ENCODE measurements at places on chromosomes 12 and 14.

GRCh38 chr12:74283646-74284045 is 254.0 kb upstream of the ATXN7L3B start:
- no peak for DNase-seq

DNA sequence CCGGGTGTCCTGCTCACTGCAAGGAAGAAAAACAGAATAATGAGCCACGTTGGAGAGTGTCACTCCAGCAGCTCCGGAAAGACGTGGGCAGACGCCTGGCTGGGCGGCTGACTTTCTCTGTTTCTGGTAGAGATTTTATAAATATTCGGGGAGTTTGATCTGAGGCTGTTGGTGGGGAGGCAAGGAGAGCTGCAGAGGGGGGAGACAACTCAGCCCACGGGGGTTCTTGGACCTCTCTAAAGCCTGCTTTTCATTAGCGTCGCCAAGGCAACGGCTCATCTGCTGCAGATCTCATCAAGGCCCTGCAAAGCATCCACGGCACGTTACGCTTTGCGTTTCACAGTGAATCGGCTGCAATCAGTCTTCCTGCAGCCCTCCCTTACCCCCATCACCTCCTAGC is 207.2 kb downstream of the ZFP36L1 start:
- DNase-seq: no peak

- no peak for DNase-seq
Measured at GRCh38 chr12:57372233-57372632, 58.6 kb downstream of the R3HDM2 start.

- DNase-seq: no peak
Measured at GRCh38 chr12:39499296-39499695, 56.4 kb upstream of the KIF21A start.

DNA sequence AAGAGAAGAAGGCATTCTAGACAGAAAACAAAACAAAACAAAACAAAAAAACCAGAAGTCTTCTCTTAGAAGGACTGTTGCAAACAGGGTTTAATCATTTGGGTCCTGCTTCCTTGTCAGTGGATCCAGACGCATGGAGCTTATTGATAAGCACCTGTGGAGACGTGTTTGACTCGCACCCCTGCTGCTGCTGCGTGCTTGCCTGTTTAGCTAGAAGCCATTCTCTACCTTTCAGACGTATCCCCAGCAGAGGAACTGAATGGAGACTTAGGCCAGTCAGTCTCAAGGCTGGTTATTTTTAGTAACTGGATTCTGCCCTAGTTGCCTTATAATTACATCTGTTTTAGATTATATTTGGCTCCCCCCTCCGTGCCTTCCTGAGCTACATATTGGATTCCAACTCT is 186.1 kb upstream of the EEA1 start:
- no peak for DNase-seq

DNA sequence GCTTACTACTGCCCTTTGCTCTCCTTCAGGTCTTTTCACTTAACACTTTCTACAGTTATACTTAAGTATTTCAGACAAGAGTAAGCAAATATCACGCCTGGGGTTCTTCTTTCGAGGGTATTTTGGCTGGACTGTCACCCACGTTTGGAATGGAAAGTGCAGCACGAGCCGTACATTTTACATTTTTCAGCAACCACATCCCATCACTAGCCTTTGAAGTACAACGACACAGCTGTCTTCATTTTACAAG is 349 bp upstream of the FAM177A1 start:
- no peak for DNase-seq

GRCh38 chr14:25537846-25538455 is 488.0 kb upstream of the STXBP6 start:
- DNase-seq: no peak

- DNase-seq: no peak
Measured at GRCh38 chr14:26855077-26855753, 257.4 kb upstream of the NOVA1 start.

- peak; percentile 71 for DNase-seq
Measured at GRCh38 chr14:50001999-50002925, 109.4 kb downstream of the ARF6 start.

DNA sequence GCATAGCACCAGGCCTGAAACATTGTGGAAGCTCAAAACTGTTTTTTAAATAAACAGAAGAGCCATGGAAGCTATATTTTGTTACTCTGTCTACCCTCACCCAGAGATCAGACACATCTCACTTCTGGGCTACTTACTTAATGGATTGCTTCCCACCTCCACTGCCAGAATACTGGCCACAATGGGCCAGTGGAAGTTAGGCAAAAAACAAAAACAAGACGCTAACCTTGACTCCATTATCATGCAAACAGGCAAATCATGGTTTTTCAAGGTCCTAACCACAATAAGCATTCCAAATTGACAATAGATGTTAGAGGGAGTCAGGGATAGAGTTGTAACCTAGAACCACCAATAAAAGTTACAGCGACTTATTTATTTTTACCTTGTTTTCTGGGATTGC is 52.7 kb upstream of the PTCSC3 start:
- no peak for DNase-seq

DNA sequence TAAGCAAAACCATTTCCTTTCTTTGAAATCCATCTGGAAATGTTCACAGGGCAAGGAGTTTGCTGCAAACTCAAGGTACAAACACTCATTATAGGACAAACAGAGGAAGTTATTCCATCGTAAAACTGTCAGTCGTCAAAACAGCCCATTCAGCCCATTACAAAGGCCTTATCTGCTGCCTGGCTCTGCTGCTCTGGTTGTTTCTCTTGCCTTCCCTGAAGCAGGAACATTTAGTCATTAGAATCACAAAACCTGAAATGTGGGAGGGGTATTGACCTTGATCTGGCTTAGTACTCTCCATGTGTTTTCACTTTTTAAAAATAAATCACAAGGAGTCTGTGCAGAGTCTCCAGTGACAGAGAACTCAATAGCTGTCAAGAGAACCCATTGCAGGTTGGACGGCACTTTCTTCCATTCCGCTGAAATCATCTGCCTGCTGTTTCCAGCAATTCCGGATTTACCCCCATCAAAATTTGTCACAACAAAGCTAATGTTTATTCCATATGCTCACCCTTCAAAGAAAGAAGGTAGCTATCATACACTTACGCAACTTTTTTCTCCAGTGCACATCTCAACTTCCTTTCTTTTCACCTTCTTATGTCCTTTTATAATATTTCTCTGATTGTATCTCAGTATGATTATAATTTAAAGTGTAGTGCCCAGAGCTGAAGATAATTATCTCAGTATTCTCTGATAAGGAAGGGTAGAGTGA is 24.6 kb upstream of the ITPR2 start:
- DNase-seq: no peak

DNA sequence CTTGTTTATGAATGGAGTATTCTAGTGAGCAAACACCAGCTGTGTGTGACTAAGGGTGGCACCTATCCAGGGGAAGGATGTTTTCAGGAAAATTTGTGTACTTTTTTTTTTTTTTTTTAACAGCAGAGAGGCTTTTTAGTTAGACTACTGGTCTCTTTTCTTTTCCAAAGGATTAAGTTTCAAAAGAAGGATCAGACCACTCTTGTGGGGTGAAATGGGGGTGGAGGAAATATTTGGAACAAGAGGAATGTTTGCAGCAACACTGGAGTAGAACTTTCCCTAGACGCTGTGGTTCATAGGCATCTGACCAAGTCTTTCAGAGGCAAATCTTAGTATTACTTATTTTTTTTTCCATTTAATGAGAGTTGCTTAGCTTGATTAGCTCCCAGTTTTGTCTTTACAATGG is 21.1 kb downstream of the NUBPL start:
- DNase-seq: no peak

GRCh38 chr14:75934998-75935628 is 46.7 kb downstream of the TGFB3 start:
- no peak for DNase-seq

- DNase-seq: no peak
Measured at GRCh38 chr12:24911271-24911791, 37.6 kb downstream of the BCAT1 start.

GRCh38 chr14:22554498-22555383 is 34.3 kb downstream of the DAD1 start:
- no peak for DNase-seq

GRCh38 chr14:55928276-55928675 is 189.9 kb upstream of the PELI2 start:
- DNase-seq: no peak

DNA sequence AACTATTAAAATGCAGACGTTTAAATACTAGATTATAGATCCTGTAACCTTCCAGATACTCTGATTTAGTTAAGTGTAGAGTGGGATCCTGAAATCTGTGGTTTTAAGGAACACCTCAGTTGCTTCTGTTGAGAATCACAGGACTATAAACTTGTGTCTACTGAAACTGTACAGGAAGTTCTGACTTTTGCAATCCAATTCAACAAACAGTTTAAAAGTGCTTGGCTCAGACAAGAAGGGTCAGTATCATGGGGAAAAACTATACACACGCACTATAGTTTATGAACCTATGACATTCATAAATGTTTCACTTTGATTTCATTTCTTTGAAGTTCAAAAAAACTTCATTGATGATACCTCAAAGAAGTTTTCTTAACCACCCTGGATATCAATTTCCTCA is 13.8 kb downstream of the PDE3A start:
- no peak for DNase-seq

GRCh38 chr14:66610154-66610563 is 102.2 kb downstream of the GPHN start:
- DNase-seq: no peak

DNA sequence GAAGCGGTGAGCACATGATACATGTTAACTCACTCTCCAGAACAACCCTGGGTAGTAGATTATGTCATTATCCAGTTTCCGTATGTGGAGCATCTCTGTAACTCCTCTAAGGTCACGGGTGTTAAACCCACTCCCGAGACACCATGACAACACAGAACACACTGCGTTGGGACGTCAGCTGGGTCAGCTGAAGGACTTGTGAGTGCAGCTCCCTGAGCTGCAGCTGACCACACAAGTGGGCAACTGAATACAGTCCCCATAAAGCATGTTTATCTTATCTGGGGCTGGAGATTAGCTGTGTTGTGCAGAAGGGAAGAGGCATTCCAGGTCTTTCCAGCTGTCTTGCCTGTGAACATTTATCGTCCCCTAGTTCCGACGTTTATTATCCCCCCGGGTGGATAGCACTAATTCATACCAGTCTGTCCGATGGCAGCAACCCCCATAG is 211.5 kb downstream of the CHST11 start:
- DNase-seq: no peak

GRCh38 chr12:92961949-92962348 is 32.9 kb upstream of the EEA1 start:
- no peak for DNase-seq

DNA sequence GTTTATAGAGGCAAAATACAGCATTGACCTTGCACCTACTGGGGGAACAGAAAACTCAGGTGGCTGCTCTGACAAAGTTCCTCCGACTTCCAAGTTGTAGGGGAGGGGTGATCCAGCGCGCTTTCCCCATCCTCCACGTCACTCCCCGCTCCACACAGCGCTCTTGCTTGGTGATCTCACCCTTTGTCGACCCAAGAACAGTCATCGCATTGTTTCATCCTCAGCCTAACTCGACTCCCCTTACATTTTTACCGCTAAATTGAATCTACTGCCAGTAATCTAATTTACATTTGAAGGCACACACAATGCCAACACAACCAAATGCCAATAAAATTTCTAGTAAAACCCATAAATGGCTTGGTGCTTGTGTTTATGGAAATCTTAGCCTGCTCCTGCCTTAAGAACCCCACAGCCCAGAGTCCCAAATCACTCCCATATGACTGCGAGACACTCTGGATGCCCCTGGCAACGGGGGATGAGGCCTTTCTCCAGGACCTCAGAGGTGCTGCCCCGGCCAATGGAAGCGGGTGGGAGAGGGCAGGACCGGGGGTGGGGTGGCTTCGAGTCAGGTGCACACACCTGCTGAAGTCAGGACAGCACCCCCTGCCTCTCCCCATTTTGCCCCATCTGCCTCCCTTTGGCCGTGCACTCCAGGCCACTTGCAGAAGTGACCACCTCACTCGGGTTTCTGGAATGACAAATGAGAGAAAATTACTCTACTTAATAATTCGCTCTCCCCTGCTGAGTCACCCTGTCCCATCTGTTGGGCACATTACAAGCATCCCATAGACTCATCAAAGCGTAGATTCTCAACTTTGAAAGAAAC is 98.2 kb upstream of the GSC start:
- no peak for DNase-seq

- no peak for DNase-seq
Measured at GRCh38 chr14:100404419-100404818, 81.3 kb downstream of the SLC25A47 start.

DNA sequence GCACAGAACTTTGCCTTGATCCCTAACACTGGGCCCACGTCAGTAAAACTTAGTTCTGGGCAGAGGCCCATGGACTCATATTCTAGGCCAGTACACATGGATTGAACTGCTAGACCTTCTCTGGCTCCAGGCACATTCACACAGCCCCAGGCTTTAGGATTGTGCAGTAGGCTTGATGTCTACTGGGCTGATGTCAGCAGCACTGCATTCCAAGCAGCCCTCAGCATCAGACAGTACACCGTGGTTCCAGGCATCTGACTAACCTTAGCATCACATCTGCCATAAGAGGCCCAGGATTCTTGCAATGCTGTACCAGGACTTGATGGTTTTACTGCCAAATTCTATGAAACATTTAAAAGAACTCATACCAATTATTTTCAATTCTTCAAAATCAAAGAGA is 301.9 kb downstream of the CCER1 start:
- no peak for DNase-seq

- no peak for DNase-seq
Measured at GRCh38 chr14:104383088-104383995, 196.2 kb upstream of the C14orf180 start.

GRCh38 chr12:40351976-40352375 is 127.2 kb downstream of the LRRK2 start:
- DNase-seq: no peak

- DNase-seq: no peak
Measured at GRCh38 chr14:99177886-99178835, 93.8 kb downstream of the BCL11B start.

- DNase-seq: no peak
Measured at GRCh38 chr14:63650256-63650952, 8.7 kb upstream of the WDR89 start.

GRCh38 chr14:96011607-96012006 is 27.6 kb upstream of the C14orf132 start:
- DNase-seq: no peak

DNA sequence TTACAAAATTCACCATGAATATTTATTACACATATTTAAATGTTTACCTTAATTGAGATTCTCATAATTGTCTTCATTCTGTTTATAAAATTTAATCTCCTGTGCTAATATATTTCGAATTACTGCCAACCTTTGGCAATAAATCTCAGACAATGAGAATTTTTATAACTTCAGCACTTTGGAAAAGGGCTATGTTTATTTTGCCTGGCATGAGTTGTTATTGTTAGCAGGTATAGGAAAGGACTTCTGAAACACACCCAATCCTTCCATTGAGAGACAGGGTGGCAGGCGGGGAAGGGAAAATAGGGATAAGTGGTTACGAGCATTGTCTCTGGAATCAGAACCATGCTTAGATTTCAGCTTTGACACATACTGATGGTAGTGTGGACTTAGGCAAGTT is 12.1 kb upstream of the MSRB3 start:
- no peak for DNase-seq
